NCI-H1417 treated with DMSO at 0.1 percent for 48 hours (cell line): ENCODE measurements at places on chromosomes 4 and X.

DNA sequence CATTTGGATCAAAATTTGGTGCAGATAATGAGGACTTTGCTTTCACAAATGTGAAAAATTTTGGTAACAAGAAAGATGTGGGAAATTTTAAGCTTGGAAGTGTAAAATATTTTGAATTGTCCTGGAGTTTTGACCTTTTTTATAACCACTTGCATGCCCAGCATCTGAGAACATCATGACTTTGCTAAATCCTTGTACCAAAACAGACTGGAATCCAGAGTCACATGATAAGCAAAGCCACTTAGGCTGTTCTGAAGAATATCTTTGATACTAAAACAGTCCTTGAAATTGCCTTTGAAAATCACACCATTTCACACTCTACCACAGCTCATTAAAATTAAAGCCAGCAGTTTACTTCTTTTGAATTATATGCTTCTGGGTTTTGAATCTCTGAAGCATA, 2.5 kb upstream of the PPM1K start:
- DNase-seq: no peak

DNA sequence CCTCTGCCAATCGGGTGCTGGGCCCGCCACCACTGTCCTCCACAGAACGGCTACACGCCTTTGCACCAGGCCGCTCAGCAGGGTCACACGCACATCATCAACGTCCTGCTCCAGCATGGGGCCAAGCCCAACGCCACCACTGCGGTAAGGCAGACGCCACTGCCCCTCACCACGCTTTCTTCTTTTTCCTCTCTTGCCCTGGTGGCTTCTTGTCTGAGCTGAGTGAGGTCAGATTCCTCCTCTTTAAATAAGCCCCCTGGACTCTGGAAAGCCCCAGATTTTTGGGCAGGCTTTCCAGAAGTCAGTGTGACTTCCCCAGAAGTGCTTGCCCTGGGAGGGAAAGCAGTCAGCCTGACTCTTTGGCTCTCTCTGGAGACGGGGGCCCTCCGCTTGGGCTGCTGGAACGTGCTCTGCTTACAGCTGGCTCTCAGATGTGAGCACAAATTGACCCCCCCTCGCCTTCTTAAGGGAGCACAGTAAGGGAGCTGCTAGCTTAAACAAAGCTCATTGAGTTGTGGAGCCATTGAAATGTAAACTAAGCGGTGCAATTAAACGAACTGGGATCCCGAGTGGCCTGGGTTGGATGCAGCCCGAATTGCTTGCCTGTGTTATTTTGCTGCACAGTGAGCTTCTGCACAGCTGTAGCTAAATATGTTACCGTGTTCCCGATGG, 243.1 kb downstream of the ANK2 start:
- DNase-seq: no peak

GRCh38 chr4:10629394-10629793, 55.2 kb downstream of the CLNK start:
- DNase-seq: no peak

DNA sequence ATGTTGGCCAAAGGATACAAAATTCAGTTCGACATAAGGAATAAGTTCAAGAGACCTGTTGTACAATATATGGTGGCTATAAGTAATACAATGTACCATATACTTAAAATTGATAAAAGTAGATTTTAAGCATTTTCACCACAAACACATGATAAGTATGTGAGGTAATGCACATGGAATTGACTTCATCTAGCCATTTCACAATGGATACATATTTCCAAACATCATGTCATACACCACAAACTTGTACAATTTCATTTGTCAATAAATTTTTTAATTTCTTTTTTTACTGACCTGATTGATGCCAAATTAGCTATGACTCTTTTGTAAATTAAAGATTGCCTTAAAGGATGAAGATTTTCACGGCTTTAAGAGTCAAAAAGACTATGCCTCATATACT, 103.1 kb upstream of the VCX2 start:
- no peak for DNase-seq

DNA sequence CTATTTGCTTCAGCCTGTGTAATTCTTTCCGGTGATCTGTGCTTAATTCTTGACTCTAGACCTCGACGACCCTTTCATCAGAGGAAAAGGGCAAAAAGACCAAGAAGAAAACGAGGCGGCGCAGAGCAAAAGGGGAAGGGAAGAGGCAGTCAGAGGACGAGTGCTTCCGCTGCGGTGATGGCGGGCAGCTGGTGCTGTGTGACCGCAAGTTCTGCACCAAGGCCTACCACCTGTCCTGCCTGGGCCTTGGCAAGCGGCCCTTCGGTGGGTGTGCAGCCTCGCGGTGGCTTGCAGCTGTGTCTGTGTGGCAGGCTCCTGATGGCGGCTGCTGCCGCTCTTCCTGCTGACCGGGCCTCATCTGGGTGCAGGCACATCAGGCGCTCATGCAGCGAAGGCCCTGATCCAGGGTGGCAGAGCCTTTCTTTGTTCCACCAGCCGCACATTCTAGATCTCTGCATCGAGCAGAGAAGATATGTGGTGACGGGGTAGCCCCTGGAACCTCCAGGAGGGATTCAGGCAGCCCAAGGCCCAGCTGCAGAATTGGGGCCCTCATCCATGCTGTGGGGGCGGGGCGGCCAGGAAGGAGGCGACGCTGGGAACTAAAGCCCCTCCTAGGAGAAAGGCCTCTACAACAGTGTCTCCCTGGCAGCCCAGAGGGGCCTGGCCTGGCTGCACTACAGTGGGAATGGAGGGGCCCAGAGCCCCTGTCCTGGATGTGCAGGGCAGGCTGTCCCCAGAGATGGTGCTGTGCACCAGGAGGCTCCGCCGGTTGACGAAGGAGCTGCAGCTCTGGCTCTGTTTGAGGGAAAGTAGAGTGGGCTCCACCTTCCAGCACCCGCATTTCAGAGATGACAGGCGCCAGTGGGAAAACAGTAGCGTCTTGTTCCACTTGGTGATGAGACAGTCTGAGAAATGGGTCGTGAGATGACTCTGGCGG, 32.1 kb downstream of the NELFA start:
- DNase-seq: no peak

DNA sequence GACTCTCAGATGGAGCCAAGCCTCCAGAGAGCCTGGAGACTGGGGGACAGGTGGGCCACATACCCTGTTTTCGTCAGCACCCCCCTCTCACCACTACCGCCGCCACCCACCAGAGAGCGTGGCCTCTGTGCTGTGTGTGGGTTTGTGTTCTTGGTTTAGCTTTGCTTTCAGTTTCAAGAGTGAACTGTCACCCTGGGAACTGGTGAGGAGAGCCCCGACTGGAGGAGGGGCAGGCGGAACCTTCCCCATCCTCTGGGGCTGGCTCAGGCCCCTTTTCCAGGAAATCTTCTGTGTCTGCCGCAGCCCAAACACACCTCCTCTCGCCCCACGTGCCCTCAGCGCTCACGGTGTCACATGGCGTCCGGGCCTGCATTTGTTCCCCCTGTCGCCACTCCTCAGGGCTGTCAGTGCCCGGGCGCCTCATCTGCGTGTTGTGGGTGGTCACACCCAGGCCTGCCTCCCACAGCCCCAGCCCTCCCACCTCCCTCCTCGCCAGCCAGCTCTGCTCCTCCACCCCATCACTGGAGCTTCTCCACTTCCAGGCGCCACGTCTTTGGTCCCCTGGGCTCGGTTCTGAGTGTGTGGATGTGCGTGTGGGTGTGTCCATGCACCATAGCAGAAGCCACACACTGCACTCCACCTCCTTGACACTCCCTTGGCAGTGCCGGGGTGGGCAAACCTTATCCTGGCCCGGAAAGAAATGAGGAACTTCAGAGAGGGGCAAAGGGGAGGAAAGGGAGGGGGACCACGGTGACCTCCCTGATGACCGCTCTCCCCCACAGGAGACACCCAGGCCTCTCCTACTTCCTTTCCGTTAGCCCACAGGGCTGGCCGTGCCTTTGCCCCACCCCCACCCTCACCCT, 27.8 kb downstream of the ELF4 start:
- DNase-seq: no peak

GRCh38 chr4:99447079-99447478, 11.9 kb upstream of the ADH7 start:
- DNase-seq: no peak

DNA sequence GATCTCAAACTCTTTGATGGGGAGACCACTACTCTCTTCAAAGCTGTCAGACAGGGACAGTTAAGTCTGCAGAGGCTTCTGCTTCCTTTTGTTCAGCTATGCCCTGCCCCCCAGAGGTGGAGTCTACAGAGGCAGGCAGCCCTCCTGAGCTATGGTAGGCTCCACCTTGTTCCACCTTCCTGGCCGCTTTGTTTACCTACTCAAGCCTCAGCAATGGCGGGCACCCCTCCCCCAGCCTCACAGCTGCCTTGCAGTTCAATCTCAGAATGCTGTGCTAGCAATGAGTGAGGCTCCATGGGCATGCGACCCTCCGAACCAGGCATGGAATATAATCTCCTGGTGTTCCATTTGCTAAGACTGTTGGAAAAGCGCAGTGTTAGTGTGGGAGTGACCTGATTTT, 42.1 kb upstream of the UGT2B10 start:
- no peak for DNase-seq

- DNase-seq: no peak
These were observed 460.9 kb downstream of the GABRG1 start for GRCh38 chr4:45663003-45663402.

DNA sequence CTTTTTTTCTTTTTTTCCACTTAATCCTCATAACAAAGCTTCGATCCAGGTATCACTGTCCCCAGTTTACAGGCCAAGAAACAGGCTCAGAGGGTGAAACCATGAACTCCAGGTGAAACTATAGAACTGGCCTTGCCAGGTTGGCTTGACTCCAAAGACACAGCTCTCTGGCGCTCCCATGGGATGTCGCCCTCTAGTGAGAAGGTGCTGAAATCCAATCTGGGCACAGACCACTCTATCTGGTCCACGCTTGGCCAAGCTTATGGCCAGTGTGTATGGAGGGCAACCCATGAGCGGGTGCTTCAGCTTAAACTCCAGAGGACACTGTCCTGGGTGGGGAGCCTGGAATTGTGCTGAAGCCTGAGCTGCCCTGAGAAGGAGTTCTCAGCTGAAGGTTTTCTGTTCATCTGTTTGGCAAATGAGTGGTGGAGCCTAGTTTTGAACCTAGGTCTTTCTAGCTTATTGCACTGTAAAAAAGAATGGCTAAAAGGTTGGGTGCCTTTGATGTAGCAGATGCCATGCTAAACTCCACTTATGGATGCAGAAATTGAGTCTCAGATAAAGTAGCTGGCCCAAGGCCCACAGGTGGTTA, 70.5 kb downstream of the SEL1L3 start:
- no peak for DNase-seq

- no peak for DNase-seq
These were observed 28.4 kb downstream of the ZNF185 start for GRCh38 chrX:152926279-152926678.

DNA sequence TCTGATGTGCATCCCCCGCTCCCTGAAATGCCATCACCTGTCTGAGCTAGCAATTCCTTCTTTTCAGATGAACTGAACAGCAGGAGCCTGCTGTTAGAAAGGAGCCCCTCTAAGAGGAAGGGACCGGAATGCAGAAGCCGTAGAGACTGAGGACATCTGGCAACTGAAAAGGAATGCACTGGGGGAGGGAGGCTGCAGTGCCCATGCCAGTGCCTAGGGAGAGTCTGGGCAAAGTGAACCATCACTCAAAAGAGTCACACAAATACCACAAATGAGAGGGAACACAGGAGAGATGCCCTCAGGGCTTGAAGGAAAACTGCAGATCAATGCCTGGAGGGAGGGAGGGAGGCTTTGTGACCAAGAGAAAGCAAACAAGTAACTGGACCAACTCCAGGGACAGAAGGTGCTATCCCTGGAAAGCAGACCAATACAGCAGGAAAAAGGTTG, 93.9 kb upstream of the CBR4 start:
- no peak for DNase-seq
